Nephron progenitor cell (in vitro differentiated cells): ENCODE measurements at places on chromosomes 12 and 14.

DNA sequence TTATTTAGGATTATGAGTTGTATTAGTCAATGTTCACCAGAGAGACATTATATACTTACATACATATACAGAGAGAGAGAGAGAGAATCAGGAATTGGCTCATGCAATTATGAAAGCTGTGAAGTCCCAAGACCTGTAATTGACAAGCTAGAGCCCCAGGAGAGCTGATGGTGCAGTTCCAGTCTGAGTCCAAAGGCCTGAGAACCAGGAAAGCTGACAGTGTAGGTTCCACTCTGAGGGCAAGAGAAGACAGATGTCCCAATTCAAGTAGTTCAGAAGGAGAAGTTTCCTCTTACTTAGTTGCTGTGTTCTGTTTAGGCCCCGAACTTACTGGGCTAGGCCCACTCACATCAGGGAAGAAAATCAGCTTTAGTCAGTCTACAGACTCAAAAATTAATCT is 76.4 kb upstream of the FICD start:
- DNase-seq: no peak

DNA sequence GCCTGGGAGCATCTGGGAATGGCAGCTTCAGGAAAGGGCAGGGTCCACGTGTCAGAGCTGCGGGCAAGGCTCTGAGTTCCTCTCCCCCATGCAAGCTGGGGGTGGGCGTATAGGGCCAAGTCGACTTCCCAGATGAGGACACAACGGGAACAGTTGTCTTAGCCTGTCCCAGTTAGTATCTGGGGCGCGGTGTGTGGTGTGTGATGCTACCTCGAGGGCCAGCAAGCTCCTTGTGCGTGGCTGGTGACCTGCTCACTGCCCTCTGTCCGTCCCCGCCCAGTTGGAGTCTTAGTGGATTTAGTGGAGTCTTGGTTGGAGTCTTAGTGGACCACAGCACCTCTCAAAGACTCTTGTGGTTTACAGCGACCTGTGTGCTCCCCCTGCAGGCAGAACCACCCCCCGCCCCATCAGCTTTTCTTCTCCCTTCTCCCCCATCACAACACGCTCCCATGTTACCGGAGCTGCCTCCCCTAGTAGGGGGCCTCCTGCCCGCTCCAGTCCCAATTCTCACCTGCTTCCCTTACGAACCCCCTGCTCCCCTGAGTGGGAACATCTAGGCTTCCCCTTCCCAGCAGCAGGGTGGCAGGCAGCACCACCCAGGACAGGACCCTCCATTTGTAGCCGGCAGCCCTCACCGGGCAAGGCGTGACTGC is 8.7 kb downstream of the ASPG start:
- DNase-seq: no peak

- DNase-seq: no peak
Measured at GRCh38 chr12:118548887-118549509, 172.6 kb downstream of the SUDS3 start.

GRCh38 chr12:50059440-50060119 is 2.2 kb downstream of the ASIC1 start:
- no peak for DNase-seq

DNA sequence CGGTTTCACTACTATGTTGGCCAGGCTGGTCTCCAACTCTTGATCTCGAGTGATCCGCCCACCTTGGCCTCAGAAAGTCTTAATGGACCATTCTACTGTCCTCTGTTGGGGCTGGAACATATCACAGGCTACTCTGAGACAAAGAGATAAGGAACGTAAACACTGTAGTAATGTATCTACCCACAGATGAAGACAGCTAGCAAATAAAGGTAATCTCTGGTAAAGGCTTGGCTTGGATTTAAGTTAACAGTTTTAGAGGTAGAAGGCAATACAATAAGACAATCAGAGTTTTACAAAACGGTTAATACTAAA is 44.6 kb upstream of the ISM2 start:
- DNase-seq: no peak

DNA sequence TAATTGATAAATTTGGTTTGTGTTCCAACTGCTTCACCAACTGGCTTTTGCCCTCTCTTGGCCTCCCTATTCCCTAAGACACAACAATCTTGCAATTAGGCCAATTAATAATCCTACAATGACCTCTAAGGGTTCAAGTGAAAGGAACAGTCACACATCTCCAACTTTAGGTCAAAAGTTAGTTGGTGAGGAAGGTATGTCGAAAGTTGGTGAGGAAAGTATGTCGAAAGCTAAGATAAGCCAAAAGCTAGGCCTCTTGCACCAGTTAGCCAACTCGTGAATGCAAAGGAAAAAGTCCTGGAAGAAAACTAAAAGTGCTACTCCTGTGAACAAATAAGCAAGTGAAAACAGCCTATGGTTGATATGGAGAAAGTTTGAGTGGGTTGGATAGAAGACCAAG is 32.6 kb downstream of the EGLN3 start:
- DNase-seq: no peak

- DNase-seq: no peak
Measured at GRCh38 chr12:39772821-39773259, 153.2 kb upstream of the ABCD2 start.

DNA sequence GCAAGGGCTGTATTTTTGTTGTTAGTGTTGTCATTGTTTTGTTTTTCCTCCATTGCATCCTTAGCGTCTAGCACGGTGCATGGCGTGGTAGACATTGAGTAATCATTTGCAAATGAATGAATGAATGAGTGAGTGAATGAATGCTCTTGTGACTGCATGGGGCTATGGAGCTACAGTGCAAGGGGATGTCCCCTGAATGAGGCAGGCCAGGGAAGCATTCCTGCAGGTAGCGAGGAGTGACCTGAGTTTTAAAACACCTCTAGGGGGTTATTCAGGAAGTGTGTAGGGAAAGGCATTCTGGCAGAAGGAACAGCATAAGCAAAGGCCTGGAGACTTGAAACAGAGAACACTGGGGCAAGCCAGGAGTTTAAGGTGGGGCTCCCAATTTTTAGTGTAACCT is 16.9 kb downstream of the MYL2 start:
- DNase-seq: no peak

DNA sequence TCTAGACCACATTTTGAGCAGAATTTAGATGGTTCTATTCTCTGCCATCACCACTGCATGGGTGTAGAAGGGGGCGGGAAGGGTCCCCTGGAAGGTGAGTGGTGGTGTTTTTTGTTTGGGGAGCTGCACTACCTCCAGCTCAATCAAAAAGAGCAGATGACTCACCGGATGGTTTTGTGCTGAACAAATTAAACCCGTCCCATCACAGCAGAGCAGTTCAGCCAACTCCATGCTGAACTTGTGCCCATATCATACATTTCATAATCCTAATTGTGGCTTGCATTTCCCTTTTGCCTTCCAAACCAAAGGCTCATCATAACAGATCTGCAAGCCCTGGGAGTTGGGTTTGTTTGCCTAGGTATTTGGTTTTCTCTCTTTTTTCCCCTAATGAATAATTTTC is 53.0 kb upstream of the RPH3A start:
- DNase-seq: no peak

DNA sequence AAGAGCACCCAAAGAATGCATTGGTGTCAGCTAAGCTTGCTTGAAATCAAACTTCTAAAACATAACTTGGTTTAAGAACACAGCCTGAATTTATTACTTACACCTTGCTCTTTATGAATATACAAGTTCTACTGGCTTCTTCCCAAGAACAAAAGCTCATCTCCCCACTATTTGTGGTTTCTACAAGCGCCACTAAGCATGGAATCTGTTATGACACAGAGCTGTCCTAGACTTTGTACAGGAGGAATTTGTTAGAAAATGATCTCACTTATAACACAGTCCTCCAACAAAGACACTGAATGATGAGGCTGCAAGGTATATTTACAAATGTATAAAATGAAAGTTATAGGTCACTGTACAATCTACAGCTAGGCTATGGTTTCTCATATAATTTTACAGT is 452.1 kb downstream of the BCAT1 start:
- no peak for DNase-seq

DNA sequence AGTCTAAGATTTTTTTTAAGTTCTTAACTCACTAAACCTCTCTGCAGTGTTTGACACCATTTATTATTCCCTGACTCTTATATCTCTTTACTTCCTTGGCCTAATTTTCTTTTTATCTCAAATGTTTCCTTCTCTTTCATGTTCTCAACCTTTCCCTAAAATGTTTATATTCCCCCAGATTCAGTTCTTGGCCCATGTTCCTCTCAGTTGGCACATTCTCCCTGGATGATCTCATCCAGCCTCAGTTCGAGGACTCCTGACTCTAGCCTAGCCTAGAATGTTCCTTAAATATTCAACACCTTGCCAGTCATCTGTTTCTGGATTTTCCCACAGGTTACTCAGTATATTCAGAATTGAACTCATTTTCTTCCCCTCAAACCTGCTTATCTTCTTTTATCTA is 81.3 kb downstream of the SCN8A start:
- no peak for DNase-seq

GRCh38 chr12:64072916-64073575 is 149.1 kb downstream of the KICS2 start:
- DNase-seq: no peak

- no peak for DNase-seq
Measured at GRCh38 chr12:65606008-65606766, 218.1 kb upstream of the HMGA2 start.

- no peak for DNase-seq
Measured at GRCh38 chr14:81868172-81868571, 334.5 kb upstream of the SEL1L start.

DNA sequence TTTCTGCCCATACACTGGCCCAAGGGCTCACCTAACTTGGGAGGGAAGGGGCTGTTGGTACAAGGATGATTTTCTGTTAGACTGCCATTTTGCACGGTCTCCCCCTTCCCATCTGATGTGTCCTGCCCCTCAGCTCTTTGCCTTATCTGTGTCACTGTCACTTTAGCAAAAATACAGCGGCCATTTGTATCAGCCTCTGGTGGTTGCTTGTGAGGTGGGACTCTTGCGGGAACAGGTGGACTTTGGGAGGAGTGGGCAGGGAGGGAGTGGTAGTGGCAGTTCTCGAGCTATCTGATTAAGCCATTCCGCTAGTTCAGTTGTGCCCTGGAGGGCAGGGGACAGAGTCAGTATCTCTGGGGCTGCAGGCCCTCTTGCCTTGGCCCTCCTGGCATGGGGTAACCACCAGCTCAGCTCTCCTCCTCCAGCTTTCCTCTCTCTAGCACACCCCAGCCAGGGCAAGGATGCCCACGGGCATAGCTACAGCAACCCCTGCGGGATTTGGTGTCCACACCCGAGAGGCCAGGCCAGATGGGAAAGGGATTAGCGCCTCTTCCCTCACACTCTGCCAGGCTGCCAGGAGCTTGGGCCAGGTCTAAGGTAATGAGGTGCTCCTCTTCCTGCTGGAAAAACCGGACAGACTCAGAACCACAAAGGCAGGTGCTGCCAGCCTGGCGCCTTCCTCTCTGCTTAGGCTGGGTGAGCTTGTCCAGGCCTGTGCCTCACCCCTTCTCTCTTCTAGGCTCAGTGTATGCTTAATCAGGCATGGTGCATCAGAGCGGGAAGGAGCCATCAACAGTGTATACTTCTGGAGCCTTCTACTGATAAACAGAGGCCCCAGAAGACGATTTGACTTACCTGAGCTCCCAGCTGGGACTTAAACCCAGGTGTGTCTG is 8.7 kb downstream of the SLC48A1 start:
- no peak for DNase-seq

DNA sequence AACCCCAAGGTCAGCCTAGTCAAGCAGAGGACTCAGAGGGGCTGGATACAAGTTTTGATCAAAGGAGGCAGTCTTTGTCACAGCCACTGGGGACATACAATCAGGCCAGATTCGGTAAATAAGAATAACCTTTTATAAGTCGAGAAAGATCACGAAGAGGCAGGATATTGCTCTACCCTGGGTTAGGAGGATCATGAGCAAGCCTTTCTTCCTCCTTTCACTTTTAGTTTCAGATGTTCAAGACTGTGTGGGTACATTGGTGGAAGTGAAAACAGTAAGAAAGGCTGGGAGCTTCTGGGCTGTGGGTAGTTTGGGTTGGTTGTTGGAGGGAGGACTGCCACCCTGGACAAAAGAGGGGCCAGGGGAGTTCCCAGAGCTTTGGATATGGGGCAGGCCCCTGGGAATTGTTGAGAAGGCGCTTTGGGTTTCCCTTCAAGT is 127.7 kb downstream of the SNAPC1 start:
- no peak for DNase-seq

DNA sequence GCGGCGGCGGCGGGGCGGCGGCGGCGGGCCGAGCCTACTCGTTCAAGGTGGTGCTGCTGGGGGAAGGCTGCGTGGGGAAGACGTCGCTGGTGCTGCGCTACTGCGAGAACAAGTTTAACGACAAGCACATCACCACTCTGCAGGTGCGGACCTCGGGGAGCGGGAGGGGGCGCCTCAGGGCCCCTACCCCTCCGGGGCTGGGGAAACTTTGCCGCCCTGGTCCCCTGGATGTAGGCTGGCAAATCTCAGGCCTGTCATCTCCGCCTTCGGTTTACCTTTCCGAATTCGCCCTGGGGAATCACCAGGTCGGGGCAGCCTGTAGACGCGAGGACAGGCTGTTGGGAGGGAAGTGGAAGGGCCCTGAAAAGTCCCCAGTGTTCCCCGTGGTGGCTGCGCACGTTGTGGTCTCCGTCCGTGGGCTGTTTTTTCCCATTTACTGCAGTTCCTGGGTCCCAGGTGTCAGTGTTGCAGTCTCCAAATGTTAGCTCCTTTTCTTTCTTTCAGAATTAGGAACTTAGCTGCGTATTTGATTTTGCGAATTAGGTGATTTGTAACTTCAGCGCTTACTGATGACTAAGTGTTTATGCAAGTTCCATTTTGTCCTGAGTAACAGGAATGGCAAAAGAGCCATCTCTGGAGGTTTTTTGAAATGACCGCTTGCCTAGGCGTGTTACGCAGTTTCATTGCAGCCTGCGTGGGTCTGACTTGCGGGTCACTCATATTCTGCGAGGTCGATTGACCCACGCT is 656 bp downstream of the RAB21 start:
- no peak for DNase-seq

DNA sequence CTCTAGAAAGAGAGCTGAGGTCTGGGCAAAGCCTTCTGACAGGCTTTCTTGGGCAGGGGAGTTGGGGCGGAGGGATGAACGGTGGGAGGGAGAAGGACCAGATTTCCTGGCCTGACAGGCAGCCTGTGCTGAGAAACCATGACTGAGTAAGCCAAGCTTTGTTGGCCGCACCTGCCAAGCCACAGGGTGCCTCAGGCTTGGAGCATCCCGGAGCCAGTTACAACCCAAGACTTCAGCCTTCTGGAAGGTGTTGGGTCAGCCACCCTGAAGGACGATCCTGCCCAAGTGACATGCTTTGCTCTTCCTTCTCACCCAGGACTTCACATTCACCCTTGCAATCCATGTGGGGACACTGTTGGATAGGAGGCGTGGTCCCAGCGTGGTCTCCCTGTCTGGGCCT is 21.0 kb upstream of the AQP2 start:
- DNase-seq: no peak

- peak; percentile 93 for DNase-seq
Measured at GRCh38 chr14:74217672-74218448, 21.4 kb upstream of the VSX2 start.

- DNase-seq: no peak
Measured at GRCh38 chr14:88270776-88271175, 52.3 kb downstream of the KCNK10 start.

- DNase-seq: no peak
Measured at GRCh38 chr12:53803703-53804102, 51.9 kb upstream of the CISTR start.

GRCh38 chr14:100658181-100658886 is 68.4 kb upstream of the DLK1 start:
- DNase-seq: no peak

GRCh38 chr12:95473231-95473883 is 595 bp upstream of the METAP2 start:
- peak; percentile 33 for DNase-seq

GRCh38 chr12:89537389-89537788 is 11.5 kb upstream of the POC1B start:
- no peak for DNase-seq
